ENCODE measurements at places on chromosomes 1 and 21.
A peak's percentile ranks its signal among the peaks of the same experiment; 100 is the strongest.

- DNase-seq: no peak
Measured at GRCh38 chr1:74343216-74343615, 108.0 kb downstream of the TNNI3K start.

DNA sequence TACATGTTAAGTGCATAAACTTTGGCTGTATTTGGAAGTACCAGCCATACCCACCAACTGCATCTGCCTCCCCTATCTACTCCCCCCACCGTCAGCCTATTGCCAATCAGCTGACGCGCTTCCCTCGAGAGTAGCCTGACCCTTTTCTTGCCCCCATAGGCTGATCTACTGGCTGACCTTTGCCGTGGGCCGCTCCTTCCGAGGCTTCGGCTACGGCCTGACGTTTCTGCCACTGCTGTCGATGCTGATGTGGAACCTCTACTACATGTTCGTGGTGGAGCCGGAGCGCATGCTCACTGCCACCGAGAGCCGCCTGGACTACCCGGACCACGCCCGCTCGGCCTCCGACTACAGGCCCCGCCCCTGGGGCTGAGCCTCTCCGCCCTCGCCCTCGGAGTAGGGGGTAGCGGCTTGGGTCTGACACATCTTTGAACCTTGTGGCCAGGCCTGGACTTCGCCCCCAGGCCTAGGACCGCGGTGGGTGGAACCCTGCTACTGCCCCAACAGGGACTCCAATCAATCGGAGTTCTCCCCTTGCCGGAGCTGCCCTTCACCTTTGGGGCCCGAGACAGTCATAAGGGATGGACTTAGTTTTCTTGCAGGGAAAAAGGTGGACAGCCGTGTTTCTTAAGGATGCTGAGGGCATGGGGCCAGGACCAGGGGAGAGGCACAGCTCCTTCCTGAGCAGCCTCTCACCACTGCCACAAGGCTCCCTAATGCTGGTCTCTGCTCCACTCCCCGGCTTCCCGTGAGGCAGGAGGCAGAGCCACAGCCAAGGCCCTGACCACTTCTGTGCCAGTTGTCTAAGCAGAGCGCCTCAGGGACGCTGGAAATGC lies 4.0 kb downstream of the GLMP start:
- no peak for DNase-seq

GRCh38 chr1:36599828-36600227 lies 117.1 kb upstream of the CSF3R start:
- no peak for DNase-seq

GRCh38 chr1:240232530-240232929 lies 140.8 kb downstream of the FMN2 start:
- DNase-seq: no peak

GRCh38 chr1:40102896-40103295 lies 5.8 kb upstream of the PPT1 start:
- DNase-seq: no peak

DNA sequence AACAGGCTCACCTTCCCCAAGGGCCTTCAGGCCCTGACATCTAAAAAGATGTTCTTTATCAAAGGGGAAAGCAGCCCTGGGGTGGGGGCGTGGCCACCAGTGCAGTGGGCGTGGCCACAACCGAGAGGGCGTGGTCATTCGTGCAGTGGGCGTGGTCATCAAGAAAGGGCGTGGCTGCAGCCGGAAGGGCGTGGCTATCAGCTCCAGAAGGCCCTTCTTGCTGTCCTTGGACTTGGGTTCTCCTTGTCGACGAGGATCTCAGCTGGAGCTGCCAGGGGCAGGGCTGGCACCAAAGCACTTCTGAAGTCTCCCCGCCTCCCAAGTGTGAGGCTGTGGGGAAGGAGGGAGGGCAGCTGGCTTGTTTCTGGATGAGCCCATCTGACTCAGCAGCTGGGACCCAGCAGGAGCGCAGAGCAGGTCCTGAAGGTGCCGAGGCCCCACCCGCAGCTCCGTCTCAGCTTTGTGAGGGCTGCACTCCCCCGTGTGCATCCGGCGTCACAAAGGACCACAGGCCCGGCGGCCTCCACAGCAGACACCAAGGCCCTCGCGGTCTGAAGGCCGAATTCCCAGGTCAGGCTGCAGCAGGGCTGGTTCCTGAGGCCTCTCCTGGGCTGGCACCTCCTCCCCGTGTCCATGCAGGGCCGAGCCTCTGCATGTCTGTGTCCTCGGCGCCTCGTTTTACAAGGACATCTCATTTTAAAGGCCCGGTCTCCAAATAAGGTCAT lies 12.8 kb downstream of the PDE9A start:
- DNase-seq: no peak

GRCh38 chr1:90650401-90650800 lies 66.7 kb downstream of the BARHL2 start:
- no peak for DNase-seq

GRCh38 chr1:229941831-229942230 lies 125.2 kb upstream of the GALNT2 start:
- no peak for DNase-seq

- no peak for DNase-seq
Measured at GRCh38 chr1:23562137-23562876, 3.0 kb upstream of the ID3 start.

DNA sequence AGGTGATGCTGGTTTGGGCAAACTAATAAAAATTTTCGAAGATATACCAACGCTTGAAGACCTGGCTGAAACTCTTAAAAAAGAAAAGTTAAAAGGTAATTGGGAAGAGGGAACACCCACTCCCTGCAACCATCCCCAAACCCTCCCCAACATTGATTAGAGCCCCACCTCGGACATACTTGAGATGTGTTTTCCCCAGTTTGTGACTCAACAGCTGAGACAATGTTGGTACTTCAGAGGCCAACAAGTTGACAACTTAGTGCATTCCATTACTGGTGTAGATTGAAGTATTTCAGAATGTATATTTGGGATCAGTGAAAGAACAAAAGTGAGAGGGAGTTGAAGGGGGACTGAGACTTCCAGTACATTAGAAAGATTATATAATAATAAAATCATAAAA lies 5.1 kb downstream of the IFI16 start:
- DNase-seq: no peak

DNA sequence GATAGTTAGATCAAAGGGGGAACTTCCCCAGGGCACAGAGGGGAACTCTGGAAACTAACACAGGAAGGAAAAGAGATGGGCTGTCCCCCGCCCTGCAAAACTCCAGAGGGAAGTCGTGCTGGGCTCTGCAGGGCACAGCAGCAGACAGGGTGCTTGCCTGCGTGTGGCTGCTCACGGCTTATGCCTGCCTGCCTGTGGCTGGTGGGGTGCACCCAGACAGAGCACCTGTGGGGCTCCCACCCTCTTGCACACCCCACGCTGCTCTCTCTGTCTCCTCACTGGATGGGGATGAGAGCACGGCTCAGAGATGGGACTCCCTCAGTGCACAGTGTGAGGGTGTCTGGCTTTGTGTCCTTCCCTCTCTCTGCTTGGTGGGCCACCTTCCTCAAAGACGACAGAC lies 13.5 kb upstream of the ETV3L start:
- DNase-seq: no peak

DNA sequence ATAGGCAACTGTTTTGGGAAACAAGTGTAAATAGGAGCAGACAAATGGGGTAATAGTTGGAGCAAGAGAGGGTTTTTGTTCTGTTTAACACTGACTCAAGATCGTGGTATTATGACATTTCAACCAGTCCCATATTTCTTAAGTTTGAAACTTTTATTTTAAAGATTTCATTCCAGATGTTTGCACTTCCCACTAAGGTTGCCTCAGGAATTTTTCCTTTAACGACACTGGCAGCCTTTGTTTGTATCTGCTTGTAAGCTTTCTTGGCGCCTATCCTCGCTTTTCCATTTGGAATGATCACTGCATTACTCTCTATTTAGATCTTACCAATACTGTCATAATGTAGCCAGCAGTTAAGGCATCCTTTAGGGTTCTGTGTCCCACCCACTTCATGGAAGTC lies 67.7 kb downstream of the ALG6 start:
- no peak for DNase-seq

DNA sequence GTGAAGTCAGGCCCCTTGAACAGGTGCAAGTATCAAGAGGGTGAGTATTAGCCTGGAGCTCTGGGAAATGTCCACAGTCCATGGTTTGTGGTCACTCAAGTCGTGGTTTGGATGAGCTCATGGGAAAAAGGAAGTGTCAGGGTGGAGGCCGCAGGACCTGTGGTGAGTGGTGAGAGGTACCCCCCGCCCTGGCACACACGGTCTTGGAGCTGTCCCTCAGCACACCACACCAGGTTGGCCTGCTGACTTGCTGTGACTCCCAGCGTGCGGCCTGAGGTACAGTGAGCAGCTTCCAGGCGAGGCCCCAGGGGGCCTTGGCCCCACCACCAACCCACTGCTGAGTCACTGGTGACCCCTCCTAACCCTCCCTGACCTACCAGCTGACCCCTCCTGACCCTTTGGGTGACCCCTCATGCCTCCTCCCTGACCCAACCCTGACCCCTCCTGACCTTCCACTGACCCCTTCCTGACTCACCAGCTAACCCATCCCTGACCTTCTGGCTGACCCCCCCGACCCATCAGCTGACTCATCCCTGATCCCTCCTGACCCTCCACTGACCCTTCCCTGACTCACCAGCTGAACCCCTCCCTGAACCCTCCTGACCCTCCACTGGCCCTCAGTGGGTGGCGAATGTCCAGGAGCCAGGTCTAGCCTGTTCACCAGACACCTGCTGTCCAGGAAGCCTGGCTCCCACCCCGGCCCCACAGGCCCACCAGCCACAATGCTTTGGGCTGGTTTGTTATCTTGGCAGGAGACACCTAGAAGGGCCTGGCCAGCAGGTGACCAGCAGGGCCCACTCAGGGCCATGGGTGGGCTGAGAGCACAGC lies 34.8 kb upstream of the RNF187 start:
- DNase-seq: no peak

DNA sequence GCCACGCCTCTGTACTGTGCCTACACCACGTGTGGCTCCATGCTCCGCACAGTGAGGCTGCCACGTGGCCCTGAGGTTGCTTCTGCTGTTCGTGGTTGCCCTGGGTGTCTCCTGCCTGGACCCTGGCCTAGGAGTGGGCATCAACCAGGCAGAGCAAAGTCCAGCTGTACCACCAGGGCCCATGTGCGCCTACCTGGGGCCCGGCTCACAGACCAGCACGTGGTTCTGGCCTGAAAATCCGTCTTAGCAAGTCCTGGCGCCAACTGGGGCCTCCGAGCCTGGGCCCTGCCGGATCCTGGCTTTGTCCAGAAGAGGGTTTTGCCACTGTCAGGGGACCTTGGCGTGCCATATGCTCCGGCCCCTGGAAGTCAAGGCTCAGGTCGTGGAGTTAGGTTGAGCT lies 107.1 kb upstream of the TTC34 start:
- DNase-seq: no peak

DNA sequence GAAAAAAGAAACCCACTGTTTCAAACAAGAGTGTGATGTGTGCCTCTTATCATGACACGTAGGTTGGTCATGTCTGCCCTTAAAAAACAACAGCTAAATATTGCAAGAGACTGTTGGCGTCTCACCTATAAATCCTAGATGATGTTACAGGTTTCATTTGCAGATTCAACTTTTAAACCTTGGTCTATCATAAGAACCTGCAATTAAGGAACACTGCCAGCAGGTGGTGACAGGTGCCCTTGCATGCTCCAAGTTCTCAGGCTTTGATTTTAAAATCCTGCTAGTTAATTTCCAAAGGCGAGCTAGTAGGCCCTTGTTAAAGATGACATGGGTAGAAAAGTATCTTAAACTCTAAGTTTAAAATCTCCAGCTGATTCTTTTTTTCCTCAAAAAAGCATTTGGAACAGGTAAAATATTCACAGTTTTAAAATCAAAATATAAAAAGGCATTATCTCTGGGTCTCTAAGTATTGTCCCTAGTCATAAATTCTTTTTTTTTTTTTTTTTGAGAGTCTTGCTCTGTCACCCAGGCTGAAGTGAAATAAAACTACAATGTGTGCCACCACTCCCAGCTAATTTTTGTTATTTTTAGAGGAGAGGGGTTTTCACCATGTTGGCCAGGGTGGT lies 39.1 kb downstream of the CLSTN1 start:
- peak; percentile 23 for DNase-seq

GRCh38 chr1:20216574-20216973 lies 30.3 kb upstream of the PLA2G2C start:
- DNase-seq: no peak

DNA sequence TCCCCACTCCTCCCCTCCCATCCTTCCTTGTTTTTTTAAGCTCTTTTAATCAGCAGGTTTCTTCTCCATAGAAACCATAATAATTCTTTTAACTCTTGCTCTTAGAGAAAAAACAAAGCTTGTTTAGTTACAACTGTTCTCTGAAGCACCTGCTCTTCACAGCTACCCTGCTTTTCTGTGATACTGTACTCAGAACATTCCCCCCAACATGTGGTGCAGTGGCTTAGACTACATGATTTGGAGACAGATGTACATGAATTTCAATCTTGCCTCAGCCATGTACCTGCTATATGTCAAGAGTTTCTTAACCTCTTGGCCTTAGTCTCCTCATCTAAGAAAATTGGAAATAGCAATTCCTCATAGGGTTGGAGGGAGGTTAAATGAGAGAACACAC lies 33.5 kb downstream of the LAMC2 start:
- DNase-seq: no peak

DNA sequence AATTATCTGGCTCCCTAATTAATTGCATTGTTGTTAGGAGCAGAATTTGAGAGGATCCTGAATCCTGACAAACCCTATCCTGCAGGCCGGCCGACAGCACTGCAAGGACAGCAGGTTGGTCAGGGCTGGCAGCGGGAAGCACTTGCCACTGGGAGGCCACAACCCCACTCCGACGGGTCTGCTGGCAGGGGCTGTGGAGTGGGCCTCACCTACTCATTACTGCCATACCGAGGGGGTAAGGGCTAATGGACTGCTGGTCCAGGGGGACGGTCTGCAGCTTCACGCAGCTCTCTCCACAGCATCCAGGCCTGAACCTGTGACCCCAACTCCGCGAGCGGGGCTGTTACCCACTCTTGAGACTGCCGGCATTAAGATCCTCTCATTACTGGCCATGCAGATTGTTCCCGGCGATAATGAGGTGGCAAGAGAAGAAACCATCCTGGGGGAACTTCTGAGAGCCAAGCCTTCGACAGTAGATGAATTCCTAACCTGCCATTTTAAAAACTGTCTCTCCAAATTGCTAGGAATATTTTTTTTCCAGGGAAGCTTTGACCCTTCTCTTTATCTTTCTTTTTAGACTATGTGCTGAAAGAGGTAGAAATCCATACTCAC lies 501.3 kb downstream of the OMA1 start:
- DNase-seq: no peak

- DNase-seq: no peak
Measured at GRCh38 chr1:21278208-21278859, 11.9 kb downstream of the ECE1 start.

DNA sequence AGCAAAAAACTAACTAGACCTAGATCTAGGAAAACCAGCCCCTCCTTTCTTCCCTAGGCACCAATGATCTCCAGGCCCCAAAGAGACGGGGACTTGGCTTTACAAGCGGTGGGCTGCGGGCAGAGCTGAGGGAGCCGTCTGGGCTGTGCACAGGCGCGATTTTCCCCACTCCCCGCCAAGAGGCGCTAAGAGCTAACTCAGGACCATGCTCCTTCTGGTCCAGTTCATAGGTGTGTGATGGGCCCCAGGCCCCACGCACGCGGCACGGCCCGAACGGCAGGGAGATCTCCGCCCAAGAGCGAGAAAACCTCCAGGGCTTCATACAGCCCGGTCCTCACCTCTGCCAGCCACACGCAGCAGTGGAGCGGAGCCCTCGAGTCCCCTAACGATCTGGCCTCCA lies 7.5 kb upstream of the GPR153 start:
- no peak for DNase-seq

- no peak for DNase-seq
Measured at GRCh38 chr1:217599154-217599553, 31.7 kb downstream of the GPATCH2 start.
